NCI-H1105 (cell line): ENCODE measurements at places on chromosomes 11 and 22.
A peak's percentile ranks its signal among the peaks of the same experiment; 100 is the strongest.

GRCh38 chr11:108571001-108571400, 22.6 kb downstream of the EXPH5 start:
- DNase-seq, result no peak

DNA sequence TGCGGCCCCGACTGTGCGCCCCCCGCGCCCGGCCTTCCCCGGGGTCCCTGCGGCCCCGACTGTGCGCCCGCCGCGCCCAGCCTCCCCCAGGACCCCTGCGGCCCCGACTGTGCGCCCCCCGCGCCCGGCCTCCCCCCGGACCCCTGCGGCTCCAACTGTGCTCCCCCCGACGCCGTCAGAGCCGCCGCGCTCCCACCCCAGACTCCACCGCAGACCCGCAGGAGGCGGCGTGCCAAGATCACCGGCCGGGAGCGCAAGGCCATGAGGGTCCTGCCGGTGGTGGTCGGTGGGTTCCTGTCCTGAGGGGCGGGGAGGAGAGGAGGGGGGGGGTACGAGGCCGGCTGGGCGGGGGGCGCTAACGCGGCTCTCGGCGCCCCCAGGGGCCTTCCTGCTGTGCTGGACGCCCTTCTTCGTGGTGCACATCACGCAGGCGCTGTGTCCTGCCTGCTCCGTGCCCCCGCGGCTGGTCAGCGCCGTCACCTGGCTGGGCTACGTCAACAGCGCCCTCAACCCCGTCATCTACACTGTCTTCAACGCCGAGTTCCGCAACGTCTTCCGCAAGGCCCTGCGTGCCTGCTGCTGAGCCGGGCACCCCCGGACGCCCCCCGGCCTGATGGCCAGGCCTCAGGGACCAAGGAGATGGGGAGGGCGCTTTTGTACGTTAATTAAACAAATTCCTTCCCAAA, 3.1 kb downstream of the DRD4 start:
- DNase-seq, result no peak

GRCh38 chr11:95486979-95487378, 256.0 kb upstream of the SESN3 start:
- DNase-seq, result no peak

DNA sequence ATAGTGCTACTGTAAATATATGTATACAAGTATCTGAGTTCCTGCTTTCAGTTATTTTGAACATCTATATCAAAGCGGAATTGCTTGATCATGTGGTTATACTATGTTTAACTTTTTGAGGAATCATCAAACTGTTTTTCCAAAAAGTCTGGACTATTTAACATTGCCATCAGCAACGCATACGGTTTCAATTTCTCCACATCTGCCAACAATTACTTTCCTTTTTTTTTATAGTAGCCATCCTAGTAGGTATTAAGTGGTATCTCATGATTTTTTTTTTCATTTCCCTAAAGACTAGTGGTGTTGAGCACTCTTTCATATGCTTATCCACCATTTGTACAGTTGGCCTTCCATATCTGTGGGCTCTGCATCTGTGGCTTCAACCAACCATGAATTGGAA, 1.3 kb upstream of the UBE4A start:
- DNase-seq, result no peak

DNA sequence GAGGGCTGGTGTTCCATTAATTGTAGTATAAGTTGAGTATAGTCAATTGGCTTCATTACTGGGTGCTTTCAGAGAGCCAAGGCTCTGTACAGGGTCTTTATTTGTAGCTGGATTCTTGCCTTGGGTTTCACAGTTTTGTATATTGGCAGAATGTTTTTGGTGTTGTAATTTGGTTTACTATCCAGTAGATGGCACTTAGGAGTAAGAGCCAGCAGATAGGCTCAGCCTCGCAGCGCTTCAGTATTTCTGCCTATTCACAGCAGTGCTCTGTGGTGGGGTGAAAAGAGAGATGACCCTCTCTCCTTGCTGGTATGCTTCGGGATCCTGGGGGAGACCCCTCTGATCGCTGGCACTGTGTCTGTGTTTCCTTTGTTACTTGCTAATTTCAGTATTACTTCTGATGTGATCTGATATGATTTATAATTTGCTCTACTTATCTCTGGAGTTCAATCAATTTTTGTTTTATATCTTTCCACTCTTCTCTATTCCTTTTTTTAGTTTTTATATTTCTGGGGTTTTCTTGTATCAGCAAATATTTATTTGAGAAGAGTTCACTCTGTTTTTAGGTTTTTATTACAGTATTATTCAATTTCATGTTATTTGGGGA, 52.2 kb downstream of the ANO5 start:
- peak; percentile 4 for DNase-seq

DNA sequence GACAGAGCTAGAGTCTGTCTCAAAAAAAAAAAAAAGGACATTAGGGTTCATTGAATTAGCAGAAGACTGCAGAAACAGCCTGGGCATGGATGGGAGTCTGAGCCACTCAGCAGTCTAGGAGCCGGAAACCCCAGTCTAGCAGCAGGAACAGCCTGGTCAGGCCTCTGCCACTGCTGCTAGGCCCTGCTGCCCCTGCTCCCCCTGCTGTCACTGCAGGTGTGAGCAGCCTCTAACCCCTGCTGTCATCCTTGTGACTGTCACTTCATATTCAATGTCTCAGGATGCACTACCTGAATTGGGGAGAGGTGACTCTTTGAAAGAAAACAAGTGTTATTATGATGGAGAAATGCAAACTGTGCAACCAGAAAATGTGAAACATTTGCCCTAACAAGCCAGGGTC, 7.0 kb upstream of the DDX17 start:
- no peak for DNase-seq

GRCh38 chr11:68657021-68657780, 27.1 kb upstream of the GAL start:
- DNase-seq, result no peak

DNA sequence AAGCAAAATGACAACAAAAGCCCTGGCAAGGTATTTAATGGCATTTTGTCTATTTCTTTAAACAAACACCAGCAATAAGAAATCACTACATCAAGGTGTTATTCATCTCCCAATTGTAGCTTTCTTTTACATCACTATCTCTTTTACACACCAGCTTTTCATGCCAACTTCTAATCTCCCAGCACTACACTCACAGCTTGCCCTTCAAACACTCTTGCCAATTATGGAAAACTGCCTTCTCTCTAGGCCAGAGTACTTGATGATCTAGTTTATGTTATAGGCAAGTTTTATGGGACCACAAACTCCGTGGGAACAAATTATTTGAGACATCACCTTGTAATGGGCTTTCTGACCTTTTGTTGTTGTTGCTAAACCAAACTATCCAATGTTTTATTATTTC, 61.3 kb downstream of the SVIP start:
- no peak for DNase-seq

DNA sequence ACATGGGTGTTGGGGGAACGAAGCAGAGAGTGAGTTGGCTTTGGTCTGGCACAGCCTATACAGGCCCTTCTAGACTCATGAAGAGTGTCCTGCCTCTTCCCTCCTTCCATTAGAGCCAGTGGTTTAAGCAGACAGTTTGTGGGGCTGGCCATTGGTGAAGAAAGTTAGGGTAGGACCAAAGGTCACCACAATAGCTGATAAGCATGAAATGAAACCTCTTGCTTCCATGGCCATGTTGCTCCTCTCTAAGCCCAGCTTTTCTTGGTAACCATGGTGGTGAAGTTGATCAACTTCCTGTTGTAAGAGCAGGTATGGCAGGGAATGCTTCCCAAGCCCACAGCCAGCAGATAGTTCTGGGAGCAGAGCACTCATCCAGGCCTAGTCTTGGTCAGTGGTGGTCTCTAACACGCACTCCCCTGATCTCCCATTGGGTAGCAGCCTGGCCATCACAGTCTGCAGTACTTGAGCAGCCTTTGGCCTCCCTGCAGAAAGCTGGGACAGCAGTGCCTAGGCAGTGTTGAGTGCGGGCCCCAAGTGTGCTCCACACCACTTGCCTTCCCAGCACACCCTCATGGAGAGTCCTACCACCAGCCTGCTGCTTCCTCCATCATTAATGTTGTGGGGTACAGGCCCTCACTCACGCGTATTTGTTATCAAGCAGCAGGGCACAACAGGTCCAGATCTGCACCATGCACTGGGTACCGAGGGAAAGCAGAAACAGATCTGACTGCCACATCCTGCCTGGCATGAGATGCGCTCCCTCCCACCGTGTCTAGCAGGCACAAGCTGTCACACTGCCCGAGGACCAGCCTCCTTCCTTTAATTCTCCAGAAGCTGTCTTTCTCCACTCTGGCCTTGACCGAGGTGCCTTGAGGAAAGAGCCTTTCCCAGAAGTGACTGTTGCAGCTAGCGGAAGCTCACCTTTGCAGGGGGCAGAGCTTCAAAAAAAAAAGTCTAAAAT, 65.8 kb upstream of the SUSD2 start:
- no peak for DNase-seq
